ENCODE measurements at places on chromosomes 7 and 10.

- no peak for DNase-seq
These were observed 16.2 kb downstream of the PNLIPRP2 start for GRCh38 chr10:116636976-116637375.

GRCh38 chr7:80634505-80634904 is 3.9 kb upstream of the CD36 start:
- DNase-seq = no peak

- DNase-seq = no peak
These were observed 245.9 kb downstream of the KCNMA1 start for GRCh38 chr10:77391605-77392235.

DNA sequence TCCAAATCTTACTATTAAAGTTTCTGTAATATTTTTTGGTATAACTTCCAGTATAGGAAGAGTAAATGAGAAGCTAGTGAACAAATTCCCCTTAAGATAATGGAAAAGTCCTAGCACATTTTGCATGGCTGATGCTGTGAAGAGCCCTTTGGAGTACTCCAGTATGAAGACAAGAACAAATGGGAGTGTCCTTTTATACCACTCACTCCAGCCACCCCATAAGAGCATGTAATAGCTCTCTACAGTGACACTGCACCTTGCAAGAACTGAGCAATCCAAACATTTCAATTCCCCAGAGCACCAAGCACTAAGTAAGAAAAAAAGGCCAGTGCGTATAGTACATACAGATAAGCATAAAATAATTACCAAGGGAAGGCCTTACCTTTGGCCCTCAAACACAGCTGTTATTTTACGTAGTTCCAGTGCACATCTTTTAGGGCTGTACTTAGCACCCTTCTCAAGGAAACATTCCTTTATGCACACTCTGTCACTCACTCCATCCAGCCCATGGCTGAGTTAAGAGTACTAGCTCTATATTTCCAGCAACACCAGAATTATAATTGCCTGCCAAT is 135.4 kb downstream of the ST7 start:
- no peak for DNase-seq

DNA sequence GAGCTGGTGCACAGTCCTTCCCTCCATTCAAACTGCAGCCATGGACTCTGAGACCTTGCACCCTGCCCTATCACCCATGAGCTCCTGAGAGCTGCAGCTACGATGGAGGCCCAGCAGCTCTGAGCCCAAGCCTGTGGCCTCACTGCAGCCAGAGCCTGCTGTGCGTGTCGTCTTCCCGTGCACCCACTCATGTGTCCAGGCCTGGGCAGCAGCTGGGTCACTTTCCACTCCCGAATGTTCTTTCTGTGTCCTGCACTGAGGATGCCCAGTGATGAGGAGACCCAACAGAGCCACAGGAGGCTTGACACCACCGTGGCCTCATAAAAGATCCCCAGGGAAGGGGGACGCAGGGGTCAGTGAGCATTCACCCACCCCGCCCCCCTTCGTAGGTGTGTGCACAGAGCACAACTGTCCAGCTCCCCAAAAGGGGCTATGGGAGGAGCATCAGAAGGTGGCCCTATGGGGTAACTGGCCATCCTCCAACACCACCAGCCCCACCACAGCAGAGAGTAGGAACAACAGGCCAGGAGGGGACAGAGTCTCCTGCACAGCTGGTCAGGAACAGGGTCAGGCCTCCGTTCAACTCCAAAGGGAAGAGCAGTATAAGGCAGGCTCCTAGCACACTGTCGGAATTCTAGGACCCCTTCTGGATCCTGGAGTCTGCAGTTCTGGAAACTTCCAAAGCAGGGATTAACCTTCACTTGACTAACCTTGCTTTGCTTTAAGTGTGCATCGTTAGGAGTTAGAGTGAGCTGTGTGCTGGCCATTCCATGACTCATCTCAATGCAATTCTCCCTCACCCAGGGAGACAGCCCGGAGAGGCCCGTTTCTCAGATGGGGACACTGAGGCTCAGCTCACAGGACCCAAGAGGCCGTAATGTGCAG is 52.6 kb downstream of the RASGEF1A start:
- no peak for DNase-seq

GRCh38 chr7:101093906-101094305 is 8.6 kb downstream of the TRIM56 start:
- DNase-seq = no peak

GRCh38 chr10:90414926-90415325 is 442.9 kb downstream of the HTR7 start:
- no peak for DNase-seq

DNA sequence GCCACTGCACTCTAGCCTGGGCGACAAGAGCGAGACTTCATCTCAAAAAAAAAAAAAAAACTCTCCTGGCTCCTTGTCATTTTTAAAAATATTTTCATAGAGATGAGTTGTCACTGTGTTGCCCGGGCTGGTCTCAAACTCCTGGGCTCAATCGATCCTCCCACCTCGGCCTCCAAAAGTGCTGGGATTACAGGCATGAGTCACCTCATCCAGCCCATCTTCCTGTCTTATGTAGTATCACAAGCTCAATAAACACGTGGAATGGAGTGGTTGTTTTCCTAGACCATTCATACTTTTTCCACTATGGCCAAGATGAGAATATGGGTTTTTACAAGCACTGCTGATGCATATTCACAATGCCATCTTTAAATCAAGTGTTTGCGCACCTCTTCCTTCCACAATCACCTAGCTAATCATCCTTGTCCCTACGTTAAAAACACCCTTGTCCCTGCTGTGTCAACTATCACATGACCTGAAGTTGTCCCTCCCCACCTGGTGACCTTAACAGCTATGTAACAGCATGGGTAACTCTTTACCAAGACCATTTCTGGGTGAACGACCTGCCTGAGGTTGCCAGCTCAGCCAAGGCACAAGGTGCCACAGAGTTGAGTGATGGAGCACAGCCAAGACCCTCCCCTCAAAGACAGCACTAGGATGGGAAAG is 21.3 kb downstream of the DLG5 start:
- DNase-seq = no peak

- no peak for DNase-seq
These were observed 39.0 kb downstream of the PDGFA start for GRCh38 chr7:480531-481218.

DNA sequence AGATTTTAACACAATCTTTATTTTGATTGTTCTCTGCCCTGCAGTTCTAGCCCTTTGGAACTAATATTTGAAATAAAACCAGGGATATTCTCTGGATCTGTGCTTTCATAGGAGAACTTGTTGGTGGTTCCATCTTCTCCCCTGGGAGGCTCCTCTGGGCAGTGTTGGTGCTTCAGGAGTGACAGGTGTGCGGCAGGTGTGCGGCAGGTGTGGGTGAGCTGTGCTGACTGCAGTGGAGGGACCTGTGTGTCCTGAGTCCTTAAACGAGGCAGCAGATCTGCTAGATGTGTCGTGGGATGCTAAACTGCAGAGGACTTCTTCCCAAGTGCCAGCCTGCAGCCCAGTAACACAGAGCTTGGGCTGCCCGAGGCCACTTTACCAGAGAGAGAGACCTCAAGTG is 98.4 kb downstream of the LYZL1 start:
- DNase-seq = no peak

DNA sequence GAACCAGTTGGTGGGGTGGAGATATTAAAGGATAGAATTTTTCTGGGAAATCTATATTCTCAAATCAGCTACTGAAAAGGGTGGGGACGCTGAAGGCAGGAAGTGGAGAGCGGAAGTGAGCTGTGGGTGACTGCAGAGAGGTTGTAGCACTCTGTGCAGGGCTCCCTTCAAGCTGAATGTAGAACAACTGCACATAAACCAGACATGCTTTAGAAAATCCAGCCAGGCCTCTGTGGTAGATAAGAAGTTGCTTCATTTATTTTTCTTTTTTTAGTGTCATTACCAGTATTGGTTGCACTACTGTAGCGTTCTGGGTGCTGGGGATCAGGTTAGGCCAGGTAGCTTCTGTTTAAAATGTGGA is 127.8 kb downstream of the CELF2 start:
- no peak for DNase-seq
